Upper lobe of left lung (tissue), 6 donors: ENCODE measurements at places on chromosomes 3 and 15. TPM values are rescaled to one million over a fixed set of nuclear protein-coding genes. Genes with fewer than 3 reads are reported as not detected.

GRCh38 chr3:194675680-194676079 lies 3.7 kb upstream of the LSG1 start:
- no peak for DNase-seq

GRCh38 chr3:15976524-15976923 lies 178.7 kb upstream of the ANKRD28 start:
- DNase-seq: no peak

C3orf85 gene
- total RNA-seq: not detected

CASR gene
- not detected for total RNA-seq

DNA sequence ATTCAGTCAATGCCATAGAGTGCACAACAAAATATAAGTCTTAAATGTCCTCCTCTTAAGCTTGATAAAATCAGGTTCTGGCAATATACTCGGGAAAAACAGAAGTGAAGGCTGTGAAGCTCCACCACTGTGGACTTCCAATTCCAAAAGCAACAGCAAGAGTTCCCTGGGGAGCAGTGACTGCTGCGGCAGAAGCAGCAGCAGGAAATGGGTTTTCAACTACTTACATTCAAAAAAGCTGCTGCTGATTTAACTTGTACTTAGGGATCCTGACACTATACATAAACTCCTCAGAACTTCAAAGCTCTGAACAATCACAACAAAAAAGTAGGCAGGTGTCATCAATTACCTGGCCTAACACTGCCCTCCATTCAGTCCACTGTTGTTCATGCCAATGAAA lies 4.7 kb downstream of the CEP152 start:
- DNase-seq: no peak

GRCh38 chr3:84998545-84998944 lies 39.8 kb downstream of the CADM2 start:
- DNase-seq: no peak

DNA sequence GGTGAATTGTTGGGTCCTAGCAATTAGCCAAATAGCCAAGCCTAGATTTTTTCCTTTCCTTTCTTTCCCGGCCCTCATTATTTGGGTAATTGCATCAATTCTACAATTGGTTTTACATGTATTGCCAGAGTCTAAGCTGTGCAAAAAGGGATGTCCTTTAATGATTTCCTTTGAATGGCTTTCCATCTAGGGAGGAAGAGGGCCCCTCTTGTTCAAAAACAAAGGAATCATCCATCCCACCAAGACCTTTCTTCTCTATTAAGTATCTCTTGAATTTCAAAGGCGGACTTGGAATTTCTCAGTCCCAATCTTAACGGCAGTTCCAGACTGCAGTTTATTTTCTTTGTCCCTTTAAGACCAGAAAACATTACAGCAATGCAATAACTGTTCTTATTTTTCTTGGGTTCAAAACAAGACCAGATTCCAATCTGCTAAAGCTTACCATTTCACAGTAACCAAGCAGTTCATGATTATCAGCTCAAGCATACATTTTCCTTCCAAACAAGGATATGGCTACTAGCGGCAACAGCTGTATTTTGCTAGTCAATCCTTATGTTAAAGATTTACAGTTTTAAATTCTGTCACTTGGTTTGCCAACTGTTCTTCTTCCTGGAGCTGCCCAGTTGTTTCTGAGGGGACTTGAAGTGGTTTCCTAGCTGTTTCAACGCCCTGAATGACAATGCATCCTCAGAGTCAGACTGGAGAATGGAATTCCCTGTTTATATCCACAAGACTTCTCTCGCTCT lies 91.4 kb upstream of the LRIG1 start:
- DNase-seq: no peak
